Naive thymus-derived CD4-positive, alpha-beta T cell (primary cell): ENCODE measurements at places on chromosomes 7 and 10.

DNA sequence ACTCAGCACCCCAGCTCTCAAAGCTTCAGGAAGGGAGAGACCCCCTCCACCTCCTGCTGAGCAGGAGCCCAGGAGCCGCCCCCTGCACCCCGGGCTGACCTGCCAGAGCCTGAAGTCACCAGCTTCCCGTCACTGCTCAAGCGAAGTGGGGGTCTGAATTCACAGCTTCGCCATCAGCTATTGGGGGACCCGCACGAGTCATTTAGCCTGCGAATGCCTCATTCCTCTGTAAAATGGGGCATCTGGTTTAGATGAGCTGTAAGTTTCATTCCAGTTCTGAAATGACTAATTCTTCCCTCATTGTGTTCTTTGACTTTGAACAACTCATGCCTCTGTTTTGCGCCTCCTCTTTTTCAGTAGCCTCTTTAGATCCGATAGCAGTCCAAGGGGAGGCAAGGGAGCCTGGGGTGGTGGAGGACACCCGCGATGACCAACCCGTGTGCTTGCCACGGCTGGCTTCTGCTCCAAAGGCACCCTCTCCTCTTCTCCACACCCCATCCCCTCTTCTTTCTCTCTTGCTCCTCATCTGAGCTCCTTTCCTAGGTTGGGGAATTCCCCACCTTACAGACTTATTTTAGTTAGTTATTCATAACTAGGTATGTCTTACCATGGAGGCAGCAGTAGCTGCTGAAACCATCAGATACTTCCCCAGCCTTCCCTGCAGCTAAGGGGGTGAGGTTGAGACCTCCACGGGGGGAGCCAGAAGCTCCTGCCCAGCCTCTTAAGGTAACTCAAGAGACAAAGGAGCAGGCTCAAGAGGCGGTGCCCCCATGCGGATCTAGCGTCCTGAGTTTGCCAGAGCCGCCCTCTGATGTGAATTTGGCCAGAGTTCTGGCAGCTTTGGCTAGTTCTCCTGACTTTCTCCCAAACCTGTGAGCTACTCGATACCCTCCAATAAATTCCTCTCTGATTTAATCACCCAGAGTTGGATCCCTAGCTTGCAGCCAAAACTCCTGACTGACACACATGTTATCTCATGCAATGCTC lies 47.7 kb downstream of the RBM17 start:
- DNase-seq, result no peak

- no peak for DNase-seq
These were observed 93.2 kb downstream of the ZRANB1 start for GRCh38 chr10:125035136-125035535.

DNA sequence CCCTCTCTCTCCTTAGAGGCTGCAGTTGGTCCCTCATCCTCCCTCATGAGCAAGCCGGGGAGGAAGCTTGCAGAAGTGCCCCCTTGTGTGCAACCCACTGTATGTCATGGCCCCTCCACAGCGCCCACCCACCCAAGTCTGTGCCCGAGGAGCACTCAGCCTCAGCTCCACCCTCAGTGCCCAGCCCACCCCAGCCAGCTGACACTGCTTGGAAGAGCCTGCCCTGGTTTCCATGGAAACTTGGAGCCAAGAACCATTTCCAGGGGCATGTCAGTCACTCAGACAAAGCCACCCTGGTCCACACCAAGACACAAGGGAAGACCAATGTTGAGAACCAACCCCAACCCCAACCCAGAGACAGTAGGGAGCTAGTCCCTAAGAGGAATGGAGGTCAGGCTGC lies 79.5 kb downstream of the PAX2 start:
- DNase-seq, result no peak

DNA sequence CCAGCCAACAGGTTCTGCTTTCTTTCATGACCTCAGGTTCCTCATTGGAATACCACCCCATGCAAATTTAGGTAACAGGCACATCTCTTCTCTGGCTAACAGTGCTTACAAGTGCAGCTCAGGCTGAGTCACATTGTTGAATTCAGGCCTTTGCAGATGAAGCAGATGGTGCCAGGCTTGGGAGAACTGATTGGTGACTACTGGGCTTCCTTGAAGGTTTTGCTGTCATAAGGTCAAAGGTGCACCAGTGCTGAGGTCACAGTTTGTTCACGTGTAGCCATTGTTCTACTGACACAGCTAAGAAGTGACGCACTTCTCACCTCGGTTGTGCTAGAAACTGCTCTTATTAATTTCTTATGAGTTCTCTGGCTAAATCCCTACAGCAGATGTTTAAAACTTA lies 128.6 kb upstream of the BMPER start:
- no peak for DNase-seq

DNA sequence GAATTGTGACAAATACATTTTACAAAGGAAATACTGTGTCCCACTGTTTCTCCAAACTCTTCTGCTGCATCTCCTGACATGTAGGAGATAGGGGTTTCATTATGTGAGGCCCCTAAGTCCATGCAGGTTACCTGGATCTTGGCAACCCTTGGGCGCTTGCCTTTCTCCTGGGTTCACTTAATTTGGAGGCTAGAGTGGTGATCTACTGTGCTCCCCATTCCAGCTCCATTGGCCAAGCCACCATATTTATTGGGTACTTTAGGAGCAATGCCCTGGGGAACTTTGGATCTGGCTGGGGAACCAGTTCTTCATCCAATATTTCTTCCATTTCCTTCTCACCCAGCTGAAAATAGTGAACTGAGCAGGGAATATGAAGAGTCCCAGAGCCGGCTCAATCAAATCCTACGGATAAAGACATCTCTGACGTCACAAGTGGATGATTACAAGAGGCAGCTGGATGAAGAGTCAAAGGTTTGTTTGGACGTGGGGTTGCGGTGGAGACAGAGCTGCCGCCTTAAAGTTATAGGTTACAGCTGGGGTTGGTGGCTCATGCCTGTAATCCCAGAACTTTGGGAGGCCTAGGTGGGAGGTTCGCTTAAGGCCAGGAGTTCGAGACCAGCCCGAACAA lies 18.5 kb downstream of the MYH16 start:
- no peak for DNase-seq

GRCh38 chr10:43227911-43228782 lies 38.7 kb downstream of the RASGEF1A start:
- no peak for DNase-seq

DNA sequence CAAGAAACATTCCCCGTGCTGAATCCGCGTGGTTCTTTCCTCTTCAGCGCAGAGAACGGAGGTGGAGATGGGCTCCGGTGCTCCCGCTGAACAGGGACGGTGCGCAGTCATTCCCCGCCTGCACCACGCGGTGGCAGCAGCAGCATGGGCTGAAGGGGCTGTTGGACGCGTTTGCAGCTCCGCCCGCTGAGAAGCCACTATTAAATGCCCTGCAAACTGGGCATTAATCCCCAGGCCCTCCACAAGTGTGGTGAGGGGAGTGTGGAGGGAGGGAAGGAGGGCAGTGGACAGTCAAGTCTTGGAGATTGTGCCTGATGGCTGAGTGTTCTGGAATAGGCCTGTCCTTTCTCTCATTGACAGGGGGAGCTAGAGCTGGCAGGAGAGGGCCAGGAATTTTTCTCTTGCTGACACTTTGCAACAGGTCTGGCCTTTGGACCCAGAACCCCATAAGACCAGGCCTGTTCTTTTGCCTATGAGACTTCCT lies 240.2 kb upstream of the INHBA start:
- DNase-seq, result peak; percentile 73

DNA sequence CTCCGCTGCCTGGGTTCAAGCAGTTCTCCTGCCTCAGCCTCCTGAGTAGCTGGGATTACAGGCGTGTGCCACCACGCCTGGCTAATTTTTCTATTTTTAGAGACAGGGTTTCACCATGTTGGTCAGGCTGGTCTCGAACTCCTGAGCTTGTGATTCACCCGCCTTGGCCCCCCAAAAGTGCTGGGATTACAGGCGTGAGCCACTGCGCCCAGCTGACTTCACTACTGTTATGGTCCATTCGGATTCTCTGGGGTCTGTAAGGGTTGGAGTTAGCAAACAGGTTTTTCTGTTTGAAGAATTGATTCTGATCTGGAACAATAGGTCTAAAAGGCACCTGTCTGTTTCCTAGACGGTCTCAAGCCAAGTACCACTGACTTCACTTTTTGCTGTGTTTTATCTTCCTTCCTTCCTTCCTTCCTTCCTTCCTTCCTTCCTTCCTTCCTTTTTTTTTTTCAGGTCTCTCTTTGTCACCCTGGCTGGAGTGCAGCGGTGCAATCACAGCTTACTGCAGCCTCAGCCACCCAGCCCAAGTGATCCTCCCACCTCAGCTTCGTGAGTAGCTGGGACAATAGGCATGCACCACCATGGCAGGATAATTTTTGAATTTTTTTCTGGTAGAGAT lies 192.2 kb downstream of the CAMK1D start:
- no peak for DNase-seq

GRCh38 chr7:29988424-29989256 lies 961 bp downstream of the SCRN1 start:
- DNase-seq, result peak; percentile 27

DNA sequence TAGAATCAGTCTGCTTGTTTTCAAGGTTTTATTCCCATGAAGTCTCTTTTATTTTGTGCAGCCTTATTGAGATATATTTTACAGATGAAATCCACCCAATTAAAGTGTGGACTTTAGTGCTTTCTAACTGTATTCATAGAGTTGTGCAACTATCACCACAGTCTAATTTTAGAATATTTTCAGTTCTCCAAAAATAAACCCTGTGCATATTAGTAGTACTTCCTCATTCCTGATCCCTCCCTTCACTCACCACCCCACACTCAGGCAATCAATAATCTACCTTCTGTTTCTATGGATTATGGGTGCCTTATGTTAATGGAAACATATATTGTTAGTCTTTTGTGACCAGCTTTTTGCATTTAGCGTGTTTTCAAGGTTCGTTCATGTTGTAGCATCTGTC lies 185.7 kb upstream of the TMEM72 start:
- DNase-seq, result no peak

- DNase-seq, result no peak
These were observed 221.6 kb downstream of the RPS24 start for GRCh38 chr10:78255214-78255613.

DNA sequence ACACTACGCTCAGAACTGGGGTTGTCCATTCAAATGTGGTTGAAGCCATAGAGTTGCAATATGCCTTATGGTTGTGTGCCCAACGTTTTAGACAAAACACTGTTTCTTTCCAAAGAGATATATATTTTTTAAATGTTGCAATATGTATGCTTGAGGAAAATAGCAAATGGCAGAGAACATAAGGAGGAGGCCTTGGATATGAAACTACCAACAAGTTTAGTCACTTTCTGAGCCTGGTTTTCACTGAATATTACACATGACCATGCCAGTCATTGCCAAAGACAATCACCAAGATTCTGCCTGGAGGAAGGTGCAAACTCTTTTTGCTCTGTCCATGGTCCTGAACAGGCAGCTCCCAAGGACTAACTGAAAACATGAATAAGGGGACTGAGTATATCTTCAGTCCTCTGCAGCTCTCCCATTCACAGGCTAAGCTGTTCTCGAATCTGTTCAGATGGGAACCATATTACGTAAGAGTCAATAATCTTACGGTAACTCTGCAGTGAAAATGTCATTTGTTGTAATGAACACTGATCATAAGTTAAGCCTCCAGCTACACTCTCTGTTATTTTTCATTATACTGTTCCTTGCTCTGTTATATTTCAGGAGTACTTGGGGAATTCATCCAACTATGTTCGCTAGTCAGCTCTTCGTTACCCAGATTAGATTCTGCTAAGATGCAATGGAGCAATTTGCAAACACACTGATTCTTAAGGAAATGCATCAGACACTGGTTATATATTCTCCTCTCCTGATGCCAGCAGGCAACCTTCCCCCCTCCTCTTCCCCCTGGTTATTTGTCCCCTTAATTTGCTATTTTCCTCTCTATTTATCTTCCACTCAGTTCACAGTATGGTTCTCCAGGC lies 90.7 kb upstream of the C1QL3 start:
- DNase-seq, result peak; percentile 17

DNA sequence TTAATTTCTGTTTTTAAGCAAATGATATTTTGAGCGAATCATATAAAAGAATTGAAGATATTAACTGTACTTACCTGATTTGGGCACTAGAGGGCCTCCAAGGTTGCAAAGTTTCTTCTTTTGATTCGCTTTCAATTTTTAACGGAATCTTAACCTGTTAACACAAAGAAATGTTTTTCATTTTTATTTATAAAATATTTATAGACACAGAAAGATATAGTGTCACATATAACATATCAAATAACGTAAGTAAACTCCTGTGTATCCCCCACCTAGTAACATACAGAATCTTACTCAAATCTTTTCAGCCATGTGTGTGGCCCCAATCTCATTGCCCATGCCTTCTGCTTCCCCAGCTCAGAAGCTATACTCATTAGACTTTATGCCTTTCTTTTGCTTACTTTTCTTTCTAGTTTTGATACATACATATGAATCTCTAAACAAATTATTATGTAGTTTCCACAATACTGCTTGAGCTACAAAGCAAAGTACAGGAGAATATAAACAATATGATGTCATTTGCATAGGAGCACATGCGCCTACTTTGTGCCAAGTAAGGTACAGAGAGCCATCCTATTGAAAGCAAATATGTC lies 49.5 kb upstream of the ZPBP start:
- DNase-seq, result peak; percentile 62

DNA sequence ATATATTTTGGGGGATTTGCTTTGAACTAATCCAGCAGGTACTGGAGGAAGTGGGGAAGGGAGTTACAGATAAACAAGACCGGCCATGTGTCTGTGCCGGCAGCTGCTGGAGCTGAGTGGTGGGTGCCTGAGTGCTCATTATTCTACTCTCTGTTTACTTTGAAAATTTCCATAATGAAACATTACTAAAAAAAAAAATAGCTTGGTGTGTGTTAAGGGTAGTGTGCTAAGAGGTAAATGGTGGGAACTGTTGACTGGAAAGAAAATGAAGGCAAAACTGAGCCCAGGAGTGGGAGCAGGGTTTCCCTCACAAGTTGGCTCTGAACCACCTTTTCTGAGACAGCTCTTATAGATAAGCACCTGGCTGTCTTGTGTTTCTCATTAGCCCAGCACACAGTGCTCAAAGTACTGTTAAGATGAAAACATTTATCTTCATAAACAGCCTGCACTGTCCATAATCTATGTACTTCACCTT lies 50.6 kb downstream of the PARD3 start:
- no peak for DNase-seq

- no peak for DNase-seq
These were observed 23.3 kb downstream of the PLCE1 start for GRCh38 chr10:94016727-94017714.

DNA sequence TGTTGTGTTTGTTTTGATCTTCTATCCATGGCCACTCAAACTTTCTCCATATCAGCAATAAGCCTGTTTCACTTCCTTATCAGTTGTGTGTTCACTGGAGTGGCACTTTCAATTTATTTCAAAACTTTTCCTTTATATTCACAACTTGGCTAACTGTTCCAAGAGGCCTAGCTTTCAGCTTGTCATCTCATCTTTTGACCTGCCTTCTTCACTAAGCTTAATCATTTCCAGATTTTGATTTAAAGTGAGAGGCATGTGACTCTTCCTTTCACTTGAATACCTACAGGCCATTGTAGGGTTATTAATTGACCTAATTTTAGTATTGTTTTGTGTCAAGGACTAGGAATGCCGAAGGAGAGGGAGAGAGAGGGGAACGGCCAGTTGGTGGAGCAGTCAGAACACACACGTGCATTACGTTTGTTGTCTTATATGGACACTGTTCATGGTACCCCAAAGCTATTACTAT lies 5.5 kb upstream of the GNAT3 start:
- DNase-seq, result no peak

- no peak for DNase-seq
These were observed 75.5 kb downstream of the LRMDA start for GRCh38 chr10:75506930-75507329.
